ENCODE measurements at places on chromosomes 16 and 17.

- no peak for DNase-seq
- peaks cover 7% of the 10 kb centered on the region for H3K4me1 ChIP-seq
- H3K27ac ChIP-seq, result no peak overlapping the region
- peaks cover 5% of the 10 kb centered on the region for H3K36me3 ChIP-seq
- no peak overlapping the region for H3K4me3 ChIP-seq
- peaks cover 16% of the 10 kb centered on the region for H3K27me3 ChIP-seq
Observed at GRCh38 chr17:77880711-77881450, 77.6 kb upstream of the TNRC6C start.

- H3K36me3 ChIP-seq, result no peaks in the 10 kb centered on the region
- H3K27ac ChIP-seq, result no peak overlapping the region
- no peak overlapping the region for H3K4me3 ChIP-seq
- H3K27me3 ChIP-seq, result peaks cover 16% of the 10 kb centered on the region
- no peak for DNase-seq
Observed at GRCh38 chr16:58082381-58082780, 46.8 kb downstream of the CFAP20 start.

DNA sequence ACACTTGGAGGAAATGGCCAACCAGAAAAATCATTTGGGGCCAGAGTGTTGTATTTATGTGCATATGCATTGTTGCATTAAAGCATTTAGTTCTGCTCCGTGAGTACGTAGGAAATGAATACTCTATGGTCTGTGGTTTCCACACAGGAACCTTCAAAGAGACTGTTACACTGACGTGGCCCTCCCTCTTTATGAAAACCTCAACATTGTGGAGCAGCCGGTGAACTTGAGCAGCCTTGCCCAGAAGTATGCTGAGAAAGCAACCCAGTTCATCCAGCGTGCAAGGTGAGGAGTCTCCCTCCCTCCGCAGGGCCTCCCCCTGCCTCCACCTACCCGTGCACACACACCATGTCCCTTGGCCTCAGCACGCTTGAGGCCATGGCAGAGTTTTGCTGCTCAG is 65.2 kb downstream of the ARSG start:
- no peaks in the 10 kb centered on the region for H3K36me3 ChIP-seq
- H3K27me3 ChIP-seq, result peaks cover 4% of the 10 kb centered on the region
- DNase-seq, result no peak

DNA sequence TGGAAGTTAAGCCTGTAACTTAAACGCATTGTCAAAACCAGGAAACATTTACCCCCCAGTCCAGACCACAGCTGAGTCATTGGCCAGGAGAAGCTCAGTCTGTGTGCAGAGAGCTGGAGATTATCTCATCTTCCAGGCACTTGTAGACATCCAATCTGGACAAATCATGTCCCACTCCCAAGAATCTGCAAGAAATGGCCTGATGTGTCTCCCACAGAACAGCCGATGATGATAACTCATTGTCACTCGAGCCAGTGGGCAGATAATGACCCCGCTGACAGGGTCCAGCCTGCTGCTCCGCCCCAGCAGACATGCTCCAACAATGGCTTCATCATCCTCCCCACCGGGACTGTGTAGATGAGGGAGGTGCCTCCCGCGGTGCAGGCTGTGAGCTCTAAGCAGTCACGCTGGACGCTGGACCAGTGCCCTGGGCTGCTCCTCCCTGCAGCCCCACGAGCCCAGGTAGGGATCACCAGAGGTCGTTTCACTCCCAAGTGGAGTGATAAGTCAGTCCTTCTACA is 322.5 kb downstream of the C16orf95 start:
- peak overlapping the region; percentile 82 for H3K4me3 ChIP-seq
- H3K27ac ChIP-seq, result peak overlapping the region; percentile 76
- peaks cover 60% of the 10 kb centered on the region for H3K4me1 ChIP-seq
- peaks cover 13% of the 10 kb centered on the region for H3K27me3 ChIP-seq
- H3K36me3 ChIP-seq, result peaks cover 11% of the 10 kb centered on the region
